ENCODE measurements at places on chromosomes 11 and 22.
A peak's percentile ranks its signal among the peaks of the same experiment; 100 is the strongest.

DNA sequence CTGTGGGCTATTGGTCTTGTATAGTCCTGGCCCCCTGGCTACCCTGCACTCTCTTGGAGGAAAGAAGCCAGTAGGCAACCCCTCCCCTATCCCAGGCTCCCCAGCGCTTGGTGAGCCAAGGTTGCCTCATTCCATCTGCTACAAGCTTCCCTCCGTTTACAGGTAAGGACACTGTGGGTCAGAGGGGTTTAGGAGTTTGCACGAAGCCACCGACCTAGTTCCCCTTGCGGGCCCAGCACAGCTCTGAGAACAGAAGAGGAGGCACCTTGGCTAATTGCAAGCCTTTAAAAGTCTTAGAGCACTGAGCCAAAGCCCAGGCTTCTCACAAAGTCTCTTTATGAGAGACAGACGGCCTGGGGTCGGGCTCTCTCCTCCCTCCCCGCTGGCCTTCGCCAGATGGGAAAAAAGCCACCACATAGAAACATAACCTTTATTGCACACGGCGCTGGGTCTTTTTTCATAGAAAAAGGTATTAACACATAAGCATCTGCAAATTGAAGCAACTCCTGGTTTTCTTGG lies 99.8 kb downstream of the CEP164 start:
- DNase-seq: no peak

GRCh38 chr22:24758164-24758799 lies 16.2 kb downstream of the PIWIL3 start:
- no peak for DNase-seq

DNA sequence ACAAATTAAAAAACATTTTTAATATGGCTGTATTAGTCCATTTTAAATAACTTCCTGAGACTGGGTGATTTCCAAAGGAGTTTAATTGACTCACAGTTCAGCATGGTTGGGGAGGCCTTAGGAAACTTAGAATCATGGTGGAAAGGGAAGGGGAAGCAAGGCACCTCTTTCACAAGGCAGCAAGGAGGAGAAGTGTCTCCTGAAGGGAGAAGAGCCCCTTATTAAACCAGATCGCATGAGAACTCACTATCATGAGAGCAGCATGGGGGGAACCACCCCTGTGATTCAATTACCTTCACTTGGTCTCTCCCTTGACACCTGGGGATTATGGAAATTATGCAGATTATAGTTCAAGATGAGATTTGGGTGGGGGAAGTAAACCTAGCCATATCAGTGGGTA lies 488.6 kb downstream of the ETS1 start:
- no peak for DNase-seq

DNA sequence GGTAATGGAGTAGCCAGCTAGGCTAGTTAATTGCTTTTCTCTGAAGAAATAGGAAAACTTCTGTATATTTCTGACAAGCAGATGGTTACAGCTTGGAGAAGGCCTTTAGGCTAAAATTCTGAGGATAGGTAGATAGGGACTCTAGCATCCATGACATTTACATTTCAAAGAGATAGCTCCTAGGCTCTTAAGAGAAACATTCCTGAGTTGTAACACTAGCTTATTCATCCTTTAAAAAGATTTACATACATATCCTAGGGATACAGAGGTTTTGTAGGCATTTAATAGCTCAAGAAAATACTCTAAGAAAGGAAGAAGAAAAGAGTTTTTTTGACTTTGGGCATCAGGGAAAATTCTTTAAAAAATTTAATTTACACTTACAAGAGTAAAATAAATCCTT lies 130.9 kb upstream of the CCDC179 start:
- DNase-seq: no peak

GRCh38 chr22:40512426-40513136 lies 123.9 kb downstream of the MRTFA start:
- DNase-seq: no peak

DNA sequence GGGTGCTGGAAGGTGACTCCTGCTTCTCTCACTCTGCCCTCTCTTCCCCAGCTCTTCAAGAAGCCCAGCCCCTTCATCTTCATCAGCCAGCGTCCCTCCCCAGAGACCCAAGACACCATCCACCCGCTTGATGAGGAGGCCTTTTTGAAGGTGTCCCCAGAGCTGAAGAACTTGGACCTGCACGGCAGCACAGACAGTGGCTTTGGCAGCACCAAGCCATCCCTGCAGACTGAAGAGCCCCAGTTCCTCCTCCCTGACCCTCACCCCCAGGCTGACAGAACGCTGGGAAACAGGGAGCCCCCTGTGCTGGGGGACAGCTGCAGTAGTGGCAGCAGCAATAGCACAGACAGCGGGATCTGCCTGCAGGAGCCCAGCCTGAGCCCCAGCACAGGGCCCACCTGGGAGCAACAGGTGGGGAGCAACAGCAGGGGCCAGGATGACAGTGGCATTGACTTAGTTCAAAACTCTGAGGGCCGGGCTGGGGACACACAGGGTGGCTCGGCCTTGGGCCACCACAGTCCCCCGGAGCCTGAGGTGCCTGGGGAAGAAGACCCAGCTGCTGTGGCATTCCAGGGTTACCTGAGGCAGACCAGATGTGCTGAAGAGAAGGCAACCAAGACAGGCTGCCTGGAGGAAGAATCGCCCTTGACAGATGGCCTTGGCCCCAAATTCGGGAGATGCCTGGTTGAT lies 12.6 kb downstream of the IL10RA start:
- no peak for DNase-seq

DNA sequence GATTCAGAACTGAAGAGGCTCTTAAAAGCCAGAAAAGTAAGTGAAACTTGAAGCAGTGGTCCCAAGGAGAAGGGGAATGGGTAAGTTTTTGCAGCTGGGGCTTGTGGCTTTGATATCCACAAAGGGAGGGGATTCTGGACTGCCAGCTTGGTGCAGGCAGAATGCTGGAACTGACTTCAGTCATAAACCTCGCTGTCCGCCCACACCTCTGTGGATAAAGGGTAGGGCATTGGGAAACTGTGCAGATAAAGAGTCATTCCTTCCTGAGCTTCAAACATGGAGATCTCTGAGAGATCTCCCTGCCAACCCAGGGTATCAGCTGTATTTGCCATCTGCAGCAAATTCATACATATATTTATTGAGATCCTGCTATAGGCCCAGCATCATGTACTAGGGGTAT lies 124.3 kb upstream of the OR9Q1 start:
- DNase-seq: no peak

- DNase-seq: no peak
Observed at GRCh38 chr22:37157516-37158285, 8.0 kb upstream of the IL2RB start.

DNA sequence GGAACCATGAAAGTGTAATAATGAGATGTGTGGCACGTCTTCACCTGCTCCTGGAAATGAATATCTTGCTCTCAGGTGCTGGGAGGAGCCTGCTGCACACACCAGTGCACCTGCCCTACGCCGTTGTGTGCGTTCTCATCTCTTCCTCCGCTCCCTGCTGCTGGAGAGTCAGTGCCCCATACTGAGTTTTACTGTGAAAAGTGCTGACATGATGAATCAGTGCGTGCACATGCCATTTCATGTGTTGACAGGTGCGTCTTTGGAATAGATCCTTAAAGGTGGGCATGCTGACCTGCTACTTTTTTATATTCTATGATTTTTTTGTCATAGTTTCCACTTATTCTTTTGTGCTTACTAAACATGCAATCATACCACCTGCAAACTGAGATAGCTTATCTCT lies 1015.8 kb downstream of the BRD1 start:
- DNase-seq: no peak

GRCh38 chr11:80495116-80495515 lies 1054.3 kb upstream of the TENM4 start:
- DNase-seq: no peak

DNA sequence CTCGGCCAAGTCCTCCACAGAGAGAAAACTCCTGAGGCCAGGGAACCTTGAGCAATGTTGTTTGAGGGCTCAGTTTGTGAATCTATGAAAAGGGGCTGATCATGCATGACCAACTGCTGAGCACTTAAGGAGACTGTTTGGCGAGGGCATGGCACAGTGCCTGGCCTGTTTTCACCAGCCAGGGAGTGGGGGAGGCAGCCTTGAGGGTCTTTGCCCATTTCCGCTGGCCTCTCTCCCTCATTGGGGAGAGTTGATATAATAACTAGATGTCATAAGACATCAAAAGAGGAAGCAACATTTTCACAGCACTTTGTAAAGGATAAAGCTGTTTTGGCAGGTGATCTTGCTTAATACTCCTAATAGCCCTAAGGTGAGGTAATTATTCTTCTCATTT lies 110.6 kb downstream of the TP53I11 start:
- DNase-seq: no peak

- no peak for DNase-seq
Observed at GRCh38 chr11:119921571-119921970, 192.6 kb upstream of the NECTIN1 start.

DNA sequence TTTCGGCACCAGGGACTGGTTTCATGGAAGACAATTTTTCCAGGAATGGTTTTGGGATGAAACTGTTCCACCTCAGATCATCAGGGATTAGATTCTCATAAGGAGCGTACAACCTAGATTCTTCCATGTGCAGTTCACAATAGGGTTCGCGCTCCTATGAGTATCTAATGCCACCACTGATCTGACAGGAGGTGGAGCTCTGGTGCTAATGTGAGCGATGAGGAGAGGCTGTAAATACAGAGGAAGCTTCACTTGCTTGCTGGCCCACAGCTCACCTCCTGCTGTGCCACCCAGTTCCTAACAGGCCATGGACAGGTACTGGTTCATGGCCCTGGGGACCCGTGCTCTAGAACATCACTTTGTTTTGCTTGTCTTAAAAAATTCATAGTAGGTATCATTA lies 41.8 kb upstream of the AMPD3 start:
- peak; percentile 55 for DNase-seq

DNA sequence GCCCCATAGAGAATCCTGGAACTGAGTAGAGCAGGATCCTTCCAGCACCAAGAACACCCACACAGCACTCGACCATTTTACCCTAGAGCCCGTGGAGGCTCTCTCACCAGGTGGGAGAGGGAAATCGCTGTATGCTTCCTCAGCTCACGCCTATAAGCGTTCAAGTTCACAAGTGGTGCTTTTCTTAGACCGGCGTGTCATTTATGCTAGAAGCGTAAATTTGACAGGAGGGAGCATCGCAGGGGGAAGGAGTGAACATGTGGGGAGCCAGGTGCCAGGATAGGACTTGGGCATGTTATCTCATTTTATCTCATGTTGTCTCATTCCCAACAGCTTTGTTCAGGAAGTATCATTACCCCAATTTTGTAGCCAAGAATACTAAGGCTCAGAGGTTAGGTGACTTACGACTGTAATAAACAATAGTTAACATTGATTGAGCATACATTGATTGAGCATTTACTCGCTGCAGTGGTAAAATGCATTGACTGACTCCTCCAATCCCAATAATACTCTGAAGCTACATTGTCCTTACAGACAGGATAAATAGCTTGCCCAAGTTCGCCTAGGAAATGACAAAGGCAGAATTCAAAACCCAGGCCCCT lies 19.1 kb upstream of the TP53I11 start:
- no peak for DNase-seq

DNA sequence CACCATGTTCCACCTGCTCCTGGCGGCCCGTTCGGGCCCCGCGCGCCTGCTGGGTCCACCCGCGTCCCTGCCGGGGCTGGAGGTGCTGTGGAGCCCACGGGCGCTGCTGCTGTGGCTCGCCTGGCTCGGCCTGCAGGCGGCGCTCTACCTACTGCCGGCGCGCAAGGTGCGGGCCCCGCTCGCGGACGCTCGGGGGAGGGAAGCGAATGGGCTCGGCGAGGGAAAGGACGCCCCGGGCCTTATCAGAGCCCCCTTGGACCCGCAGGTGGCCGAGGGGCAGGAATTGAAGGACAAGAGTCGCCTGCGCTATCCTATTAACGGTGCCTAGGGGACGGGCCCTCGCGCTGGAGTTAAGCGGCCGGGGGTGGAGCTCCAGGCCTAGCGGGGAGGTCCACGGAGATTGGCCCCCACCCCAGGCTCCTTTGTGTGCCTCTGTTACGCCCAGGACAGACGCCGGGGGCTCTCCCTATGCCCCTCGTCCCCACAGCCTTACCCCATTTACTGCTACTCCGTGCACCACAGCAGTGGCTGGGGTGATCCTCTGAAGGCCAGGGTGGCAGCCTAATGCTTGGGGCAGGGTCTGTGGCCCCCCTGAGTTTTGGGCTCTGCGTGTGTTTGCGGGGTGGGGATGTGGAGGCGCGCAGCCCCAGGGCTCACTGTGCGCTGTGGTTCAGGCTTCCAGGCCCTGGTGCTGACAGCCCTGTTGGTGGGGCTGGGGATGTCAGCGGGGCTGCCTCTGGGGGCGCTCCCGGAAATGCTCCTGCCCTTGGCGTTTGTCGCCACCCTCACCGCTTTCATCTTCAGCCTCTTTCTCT lies 1.1 kb downstream of the TM7SF2 start:
- no peak for DNase-seq

DNA sequence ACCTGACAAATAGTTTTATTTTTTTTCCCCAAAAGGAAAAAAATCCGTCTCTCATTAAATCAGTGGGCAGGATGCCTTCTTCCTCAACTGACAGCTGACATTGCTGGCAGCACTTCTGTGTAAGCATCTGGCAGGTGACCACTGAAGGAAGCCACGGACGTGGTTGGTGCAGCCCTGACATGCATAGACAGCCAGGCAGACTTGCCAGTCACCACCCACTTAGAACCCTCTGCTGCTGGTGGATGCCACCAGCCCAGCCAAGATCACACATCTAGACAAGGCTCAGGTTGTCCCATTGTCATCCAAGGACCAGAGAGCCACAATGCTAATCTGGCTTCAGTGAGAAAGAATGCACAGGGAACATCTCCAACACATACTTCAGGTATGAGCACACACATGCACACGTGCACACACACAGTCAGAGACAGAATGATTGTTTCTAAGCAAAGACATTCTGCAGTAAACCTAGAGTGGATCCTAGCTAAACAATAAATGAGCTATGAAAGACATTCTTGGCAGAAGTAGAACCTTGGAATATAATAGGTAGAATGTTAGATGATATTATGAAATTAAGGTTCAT lies 49.8 kb upstream of the BMAL1 start:
- no peak for DNase-seq

DNA sequence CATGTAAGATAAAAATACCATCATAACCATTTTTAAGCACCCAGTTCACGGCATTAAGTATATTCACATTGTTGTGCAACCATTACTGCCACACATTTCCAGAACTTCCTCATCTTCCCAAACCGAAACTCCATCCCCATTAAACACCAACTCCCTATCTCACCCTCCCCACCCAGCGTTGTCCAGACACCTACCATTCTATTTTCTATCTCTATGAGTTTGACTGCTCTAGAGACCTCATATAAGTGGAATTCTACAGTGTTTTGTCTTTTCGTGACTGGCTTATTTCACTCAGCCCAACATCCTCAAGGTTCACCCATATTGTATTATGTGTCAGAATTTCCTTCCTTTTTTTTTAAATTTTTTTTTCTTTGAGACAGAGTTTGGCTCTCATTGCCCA lies 45.2 kb downstream of the PPFIA1 start:
- DNase-seq: no peak

DNA sequence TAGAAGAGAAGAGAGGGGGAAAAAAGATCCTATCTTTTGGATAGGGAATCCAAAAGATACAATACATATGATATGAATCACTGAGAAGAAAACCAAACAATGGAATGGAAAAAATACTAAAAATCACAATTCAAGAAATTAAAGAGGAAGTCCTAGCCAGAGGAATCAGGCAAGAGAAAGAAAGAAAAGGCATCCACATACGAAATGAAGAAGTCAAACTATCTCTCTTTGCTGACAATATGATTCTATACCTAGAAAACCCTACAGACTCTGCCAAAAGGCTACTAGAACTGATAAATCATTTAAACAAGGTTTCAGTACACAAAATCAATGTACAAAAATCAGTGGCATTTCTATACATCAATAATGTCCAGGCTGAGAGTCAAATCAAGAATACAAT lies 91.4 kb downstream of the EFCAB6 start:
- no peak for DNase-seq
